Activated CD8-positive, alpha-beta T cell treated with anti-CD3 and anti-CD28 coated beads, Interleukin-2, amount 10 ng/mL, durations not matched to agents 7 days and 5 days (primary cell): ENCODE measurements at places on chromosomes 6 and 20. TPM values are rescaled to one million over a fixed set of nuclear protein-coding genes. Genes with fewer than 3 reads are reported as not detected.

The SIRPB1 gene
- total RNA-seq, result 1.5 TPM

GRCh38 chr6:14397518-14397901 lies 279.9 kb downstream of the CD83 start:
- H3K4me3 ChIP-seq, result no peak overlapping the region
- DNase-seq, result no peak
- H3K27me3 ChIP-seq, result peaks cover 8% of the 10 kb centered on the region
- H3K36me3 ChIP-seq, result no peaks in the 10 kb centered on the region
- no peak overlapping the region for H3K27ac ChIP-seq
- H3K4me1 ChIP-seq, result peaks cover 7% of the 10 kb centered on the region

DNA sequence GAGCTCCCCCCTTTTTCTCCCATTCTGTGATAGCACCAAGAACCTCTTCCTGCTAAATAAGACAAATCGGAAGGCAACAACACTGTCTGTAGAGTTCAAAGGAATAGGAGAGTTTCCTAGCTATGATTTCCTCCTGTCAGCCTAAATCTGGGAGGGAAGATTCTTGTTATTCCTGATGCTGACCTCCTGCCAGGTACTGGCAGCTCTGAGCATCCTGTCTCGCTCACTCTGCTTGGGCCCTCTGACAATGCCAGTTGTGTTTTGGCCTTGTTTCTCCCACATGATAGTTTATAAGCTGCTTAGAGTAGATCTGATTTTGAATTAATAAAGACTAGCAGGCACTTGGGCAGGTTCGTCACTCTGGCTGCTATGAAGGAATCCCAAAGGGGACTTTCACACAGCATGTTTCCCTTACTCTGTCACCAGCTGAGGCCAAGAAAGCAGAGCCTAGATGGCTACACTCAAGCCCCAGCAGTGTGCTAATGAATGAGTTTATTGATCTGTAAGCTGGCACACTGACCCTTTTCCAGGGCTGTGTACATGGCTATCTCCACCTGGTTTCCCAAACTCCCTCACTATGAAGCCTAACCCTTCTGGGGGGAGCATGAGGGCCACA lies 52.3 kb downstream of the UQCC1 start:
- no peak overlapping the region for H3K27ac ChIP-seq
- H3K4me1 ChIP-seq, result peaks cover 8% of the 10 kb centered on the region
- DNase-seq, result no peak
- no peaks in the 10 kb centered on the region for H3K27me3 ChIP-seq
- peaks cover 18% of the 10 kb centered on the region for H3K36me3 ChIP-seq
- no peak overlapping the region for H3K4me3 ChIP-seq

DNA sequence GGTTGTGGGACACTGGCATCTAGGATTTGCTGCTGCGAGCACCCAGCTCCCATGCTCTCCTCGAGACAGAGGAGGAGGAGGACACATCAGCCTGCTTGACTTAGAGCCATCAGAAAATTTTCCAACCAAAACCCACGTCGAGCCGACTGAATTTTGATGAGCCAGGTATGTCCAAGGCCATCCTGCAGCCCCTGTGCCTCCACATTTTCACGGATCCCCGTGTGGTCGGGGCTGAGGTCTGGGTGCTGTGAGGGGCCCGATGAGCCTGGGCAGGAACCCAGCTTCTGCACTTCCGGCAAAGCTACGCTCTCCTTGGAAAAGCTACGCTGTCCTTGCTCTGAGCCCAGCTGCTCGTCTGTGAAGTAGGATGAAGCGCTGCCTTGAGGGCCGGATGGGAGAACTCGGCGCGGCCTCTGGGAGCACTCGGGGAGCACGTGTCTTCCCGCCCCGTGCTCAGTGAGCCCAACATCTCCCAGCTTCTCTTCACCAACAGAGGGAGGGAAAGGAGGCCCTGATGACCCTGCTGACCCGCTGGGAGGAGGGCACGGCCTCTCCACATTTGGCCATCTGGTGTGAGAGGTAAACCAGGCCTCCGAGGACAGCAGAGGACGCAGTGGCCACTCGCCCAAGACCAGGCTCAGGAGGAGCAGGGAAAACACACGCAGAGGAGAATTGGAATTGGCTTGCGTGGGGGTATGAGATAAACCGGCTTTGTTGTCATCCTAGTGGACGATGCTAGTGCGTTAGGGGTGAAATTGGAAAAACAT lies 33.9 kb downstream of the PSMG4 start:
- H3K36me3 ChIP-seq, result no peaks in the 10 kb centered on the region
- no peak for DNase-seq
- no peak overlapping the region for H3K4me3 ChIP-seq
- no peaks in the 10 kb centered on the region for H3K4me1 ChIP-seq
- no peak overlapping the region for H3K27ac ChIP-seq
- H3K27me3 ChIP-seq, result peaks cover 5% of the 10 kb centered on the region
